ENCODE measurements at places on chromosomes 1 and 21. TPM values are rescaled to one million over a fixed set of nuclear protein-coding genes. Genes with fewer than 3 reads are reported as not detected.

The HHIPL2 gene
- not detected for total RNA-seq

The ATP8B2 gene
- 149 TPM for total RNA-seq

DNA sequence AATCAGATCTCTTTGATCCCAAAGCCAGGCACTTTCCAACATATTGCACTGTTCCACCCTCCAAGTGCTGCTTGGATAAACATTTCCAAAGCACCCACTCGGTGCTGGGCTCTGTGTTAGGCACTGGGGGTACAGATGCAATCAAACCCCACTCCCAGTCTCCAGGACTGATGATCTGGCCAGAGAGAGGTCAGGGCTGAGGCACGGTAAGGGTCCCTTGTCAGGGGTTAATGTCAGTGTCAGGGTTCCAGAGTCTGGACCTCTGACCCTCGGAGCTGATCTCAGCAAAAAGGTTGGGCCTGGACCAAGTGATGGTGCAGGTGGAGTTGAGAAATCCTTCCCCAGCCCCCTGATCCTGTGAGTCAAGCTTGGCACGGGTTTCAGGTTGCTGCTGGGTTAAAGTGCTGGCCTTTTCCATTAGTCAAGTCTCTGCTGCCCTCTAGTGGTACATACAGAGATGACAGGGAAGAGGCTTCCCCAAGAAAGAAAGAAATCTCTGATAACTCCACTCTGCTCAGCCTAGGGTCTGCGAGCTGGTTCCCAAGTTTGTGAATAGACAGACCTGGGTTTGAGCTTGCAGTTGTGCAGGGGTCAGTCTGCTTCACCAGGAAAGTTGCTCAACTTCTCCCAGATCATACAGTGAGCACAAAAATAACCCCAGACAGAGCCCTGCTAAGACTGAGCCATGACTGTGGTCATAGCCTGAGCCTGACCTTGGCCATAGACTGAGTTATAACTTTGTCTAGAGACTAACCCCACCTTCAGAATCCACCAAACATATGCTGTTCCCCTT lies 74.6 kb downstream of the DMRTA2 start:
- peak; percentile 35 for DNase-seq

DNA sequence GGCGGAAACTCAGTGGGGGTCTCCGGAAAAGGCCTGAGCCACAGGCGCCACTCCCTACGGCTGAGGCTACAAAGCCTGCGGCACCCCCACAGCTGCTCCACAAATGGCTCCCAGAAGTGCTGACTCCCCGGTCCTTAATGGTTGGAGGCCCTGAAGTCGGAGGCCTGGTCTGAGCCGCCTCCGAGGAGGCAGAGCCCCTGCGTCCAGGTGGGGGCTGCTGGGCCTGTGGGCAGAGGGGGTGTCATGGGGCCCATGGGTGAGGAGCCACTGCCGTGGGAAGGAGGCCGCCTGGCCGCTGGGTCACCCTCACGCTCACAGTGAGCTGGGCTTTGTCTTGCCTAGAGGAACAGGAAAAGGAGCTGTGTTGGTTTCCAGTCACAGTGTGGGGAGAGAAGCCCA lies 12.4 kb upstream of the COL18A1 start:
- DNase-seq, result no peak

The AGO4 gene
- 16.5 TPM for total RNA-seq

GRCh38 chr1:155026154-155026553 lies 7.4 kb downstream of the DCST2 start:
- DNase-seq, result no peak

DNA sequence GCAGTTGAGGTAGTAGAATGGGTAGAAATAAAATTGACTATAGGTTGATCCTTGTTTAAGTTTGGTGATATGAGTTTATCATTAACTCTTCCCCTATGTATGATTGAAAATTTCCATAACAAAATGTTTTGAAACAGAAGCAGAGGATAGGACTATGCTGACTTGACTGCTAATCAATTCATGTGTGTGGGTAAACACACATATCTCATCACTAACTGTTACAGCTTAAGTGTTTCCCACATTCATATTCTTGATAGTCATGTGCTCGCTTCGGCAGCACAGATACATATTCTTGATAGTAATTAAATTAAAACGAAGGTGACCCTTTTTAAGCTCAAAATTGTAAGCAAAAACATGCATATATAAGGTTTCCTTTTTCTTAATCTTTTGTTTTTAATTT lies 68.2 kb upstream of the SAMSN1 start:
- no peak for DNase-seq

The CNR2 gene
- 0.08 TPM for total RNA-seq
